Stimulated activated naive CD8-positive, alpha-beta T cell treated with anti-CD3 and anti-CD28 coated beads, Interleukin-15, amount 100 ng/mL, for 72 hours (primary cell): ENCODE measurements at places on chromosomes 6 and 20.

DNA sequence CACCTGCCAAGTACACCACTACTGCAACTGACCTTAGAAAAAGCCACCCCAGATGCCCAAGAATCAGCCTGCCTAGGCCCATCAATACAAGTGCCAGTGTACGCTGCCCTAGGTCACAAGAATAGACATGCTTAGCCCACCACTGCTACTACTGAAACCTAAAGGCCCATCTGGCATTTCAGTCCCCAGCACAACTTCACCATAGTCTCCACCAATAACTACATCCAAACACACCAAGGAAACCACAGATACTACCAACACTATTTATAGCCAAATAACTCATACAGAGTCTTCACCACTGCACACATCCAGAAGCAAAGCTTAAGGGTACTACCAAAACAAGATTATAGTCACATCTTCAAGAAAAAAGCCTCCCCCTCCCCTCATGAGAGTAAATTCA is 28.2 kb downstream of the TREML4 start:
- no peak for DNase-seq

DNA sequence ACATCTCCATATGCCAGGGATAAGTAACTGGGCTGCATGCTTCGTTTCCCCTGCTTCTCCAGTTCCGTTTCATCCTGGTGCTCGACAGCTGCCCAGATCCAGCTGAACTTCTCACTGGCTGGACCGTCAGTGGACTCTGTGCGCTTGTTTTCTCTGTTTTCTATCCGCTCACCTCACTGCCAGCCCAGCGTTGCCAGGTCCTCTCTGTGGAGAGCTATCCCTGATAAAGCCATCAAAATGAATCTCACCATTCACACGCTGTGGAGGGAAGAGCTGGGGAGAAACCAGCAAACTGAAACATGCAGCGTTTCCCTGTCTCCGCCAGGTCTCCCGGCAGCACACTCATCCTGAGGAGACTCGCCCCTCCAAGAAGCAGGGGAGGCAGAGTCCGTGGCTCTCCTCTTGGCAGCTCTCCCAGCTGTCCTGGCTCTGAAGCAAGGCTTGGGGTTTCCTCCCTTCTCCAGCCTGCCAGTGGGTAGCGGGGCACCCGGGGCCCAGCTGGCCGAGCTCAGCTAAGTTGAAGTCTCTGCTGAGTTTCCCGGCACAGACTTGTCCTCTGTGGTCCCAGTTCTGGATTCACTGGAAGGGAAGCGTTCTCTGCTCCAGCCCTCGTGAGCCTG is 160.9 kb downstream of the DTNBP1 start:
- no peak for DNase-seq

- no peak for DNase-seq
Observed at GRCh38 chr6:111677249-111677990, 71.7 kb upstream of the TRAF3IP2 start.

DNA sequence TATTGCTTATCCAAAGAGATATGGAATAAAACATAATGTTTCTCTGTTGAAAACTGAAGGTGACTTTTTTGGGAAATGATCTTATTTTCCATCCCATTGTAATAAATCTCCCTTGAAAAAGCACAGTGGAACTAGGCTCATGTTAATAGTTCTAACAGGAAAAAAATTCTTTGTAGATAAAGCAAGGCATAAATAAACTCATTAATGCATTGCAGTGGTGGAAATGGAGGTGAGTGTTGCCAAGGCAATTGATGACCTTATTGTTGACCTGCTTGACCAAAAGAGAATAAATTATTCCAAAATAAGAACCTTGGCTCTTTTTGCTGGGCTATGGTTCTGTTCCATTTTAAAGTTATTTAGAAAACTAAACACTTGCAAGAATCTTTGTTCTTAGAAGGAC is 55.2 kb downstream of the TRMT11 start:
- DNase-seq: no peak

DNA sequence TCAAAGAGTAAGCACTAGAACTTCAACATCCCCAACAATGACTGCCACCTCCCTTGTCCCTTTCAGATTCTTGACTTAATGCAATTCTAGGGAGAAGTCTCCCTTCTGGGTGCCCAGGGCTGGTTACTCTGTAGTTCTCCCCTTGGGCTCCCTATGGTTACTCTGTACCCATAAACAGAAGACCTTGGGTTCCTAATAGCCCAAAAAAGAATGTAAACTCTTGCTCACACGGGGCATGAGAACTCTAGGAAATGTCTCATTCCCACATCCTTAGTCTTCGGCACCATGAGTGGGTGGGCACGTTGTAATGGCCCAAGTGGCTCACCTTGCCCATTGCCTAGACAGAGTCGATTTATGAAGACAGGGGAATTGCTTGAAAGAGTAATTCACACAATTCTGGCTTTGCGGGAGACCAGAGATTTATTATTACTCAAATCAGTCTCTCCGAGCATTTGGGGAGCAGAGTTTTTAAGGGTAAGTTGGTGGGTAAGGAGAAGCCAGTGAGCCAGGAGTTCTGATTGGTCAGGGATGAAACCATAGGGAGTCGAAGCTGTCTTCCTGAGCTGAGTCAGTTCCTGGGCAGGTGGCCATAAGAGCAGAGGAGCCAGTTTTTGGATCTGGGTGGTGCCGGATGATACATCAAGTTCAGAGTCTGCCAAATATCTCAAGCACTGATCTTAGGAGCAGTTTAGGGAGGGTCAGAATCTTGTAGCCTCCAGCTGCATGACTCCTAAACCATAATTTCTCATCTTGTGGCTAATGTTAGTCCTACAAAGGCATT is 61.2 kb upstream of the SIRPG start:
- no peak for DNase-seq

- no peak for DNase-seq
Observed at GRCh38 chr6:88683734-88684133, 279.7 kb downstream of the RNGTT start.

GRCh38 chr6:11820821-11821220 is 42.2 kb upstream of the ADTRP start:
- no peak for DNase-seq

GRCh38 chr6:65505736-65506135 is 201.3 kb downstream of the EYS start:
- no peak for DNase-seq

DNA sequence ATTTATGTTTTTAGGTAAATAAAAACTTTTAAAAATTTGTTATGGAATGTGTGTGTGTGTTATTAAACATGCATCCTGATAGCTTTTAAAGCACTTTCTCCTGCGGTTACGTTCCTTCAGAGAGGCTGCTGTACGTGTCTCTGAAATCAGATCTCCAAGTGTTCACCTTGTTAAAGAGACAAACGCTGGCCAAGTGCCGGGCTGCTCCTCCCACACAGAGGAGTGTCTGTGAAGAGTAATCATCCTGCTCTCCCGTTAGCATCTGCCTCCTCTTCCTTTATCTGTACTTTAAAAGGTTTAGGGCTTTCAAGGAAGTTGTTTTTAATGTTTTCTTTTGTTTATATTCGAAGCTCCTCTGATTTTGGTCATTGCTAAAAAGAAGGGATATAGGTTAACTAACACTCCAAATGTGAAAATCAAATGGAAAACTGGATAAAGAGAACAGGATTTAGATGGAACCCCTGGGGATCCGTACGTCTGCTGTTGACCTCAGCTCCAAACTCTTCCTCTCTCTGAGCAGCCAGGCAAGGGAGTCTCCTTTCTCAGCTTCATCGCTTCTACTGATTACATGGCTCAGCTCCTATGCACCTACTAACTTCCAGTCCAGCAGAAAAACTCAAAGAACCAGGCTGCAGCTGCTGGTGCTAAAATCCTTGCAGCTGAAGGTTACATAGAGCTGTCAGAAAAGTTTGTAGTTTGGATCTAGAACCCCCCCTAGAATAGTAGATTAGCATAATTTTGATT is 20.0 kb downstream of the IRF4 start:
- DNase-seq: no peak

DNA sequence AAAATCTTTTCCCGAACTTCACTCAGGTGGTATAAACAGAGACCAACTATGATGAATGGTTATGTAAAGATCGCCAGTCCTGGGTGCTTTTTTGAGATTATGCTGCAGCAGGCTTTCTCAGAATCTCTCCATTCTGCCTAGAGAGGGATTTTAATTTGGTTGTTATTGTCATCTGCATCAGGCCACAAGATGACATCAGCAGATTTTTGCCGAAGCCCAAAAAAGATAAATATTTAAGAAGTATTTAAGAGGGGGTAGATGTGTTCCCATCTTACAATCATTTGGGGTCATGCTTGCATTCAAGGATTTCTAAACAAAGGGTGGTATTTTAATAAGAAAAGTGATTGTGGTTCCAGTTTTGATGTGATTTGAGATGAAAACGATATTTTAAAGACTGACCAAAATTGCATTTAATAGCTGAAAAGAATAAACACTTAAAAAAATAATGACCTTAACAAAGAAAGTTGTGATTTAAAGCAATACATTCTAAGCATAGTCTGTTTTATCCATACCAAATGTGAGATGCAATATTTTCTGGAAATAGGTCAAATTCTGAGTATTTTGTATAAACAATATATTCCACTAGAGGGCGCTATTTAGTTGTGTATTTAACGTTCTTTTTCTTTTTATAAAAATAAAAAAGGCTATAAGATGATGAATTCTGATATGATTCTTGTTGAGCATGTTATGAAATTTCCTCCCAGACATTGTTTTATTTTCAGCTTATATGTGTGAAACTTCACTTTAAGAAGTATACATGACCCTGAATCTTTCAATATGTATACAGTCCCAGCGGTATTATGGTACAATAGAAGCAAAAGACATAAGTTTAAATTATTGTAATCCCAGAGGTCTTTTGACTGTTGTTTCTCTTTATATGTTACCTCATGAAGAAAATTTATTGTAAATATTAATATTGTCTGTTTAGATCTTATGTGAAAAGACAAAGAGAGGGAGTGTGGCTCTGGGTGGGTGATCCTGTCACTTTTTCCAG is 51.0 kb upstream of the ZFP64 start:
- DNase-seq: no peak

GRCh38 chr6:147538821-147539220 is 30.3 kb downstream of the SAMD5 start:
- DNase-seq: no peak

- no peak for DNase-seq
Observed at GRCh38 chr6:118787724-118788423, 106.1 kb upstream of the ASF1A start.

- no peak for DNase-seq
Observed at GRCh38 chr6:149888093-149888492, 9.8 kb downstream of the RAET1E start.

- DNase-seq: no peak
Observed at GRCh38 chr20:23061262-23061661, 11.8 kb upstream of the THBD start.

- DNase-seq: no peak
Observed at GRCh38 chr6:74182992-74183391, 487.0 kb downstream of the CD109 start.

DNA sequence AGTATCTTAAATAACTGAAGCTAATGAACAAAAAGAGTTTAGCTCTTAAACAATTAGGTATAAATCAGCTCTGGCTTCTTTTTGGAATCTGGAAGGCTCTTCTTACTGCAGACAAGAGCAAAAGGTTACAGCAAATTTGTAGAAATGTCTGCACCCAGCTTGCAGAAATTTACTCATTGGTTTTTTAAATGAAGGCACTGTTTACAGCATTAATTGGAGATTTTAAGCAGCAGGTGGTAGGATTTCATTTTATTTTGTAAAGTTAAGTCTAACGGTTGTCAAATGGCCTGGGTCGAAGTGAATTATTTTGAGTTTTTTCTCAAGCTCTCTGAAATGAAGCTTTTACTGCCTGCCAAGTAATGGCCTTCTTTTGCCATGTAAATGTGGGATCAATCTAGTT is 102.1 kb downstream of the NRSN1 start:
- DNase-seq: no peak

- no peak for DNase-seq
Observed at GRCh38 chr20:29306390-29307072, 1950.9 kb upstream of the DEFB115 start.

- no peak for DNase-seq
Observed at GRCh38 chr6:1057490-1058135, 254.3 kb upstream of the FOXQ1 start.

DNA sequence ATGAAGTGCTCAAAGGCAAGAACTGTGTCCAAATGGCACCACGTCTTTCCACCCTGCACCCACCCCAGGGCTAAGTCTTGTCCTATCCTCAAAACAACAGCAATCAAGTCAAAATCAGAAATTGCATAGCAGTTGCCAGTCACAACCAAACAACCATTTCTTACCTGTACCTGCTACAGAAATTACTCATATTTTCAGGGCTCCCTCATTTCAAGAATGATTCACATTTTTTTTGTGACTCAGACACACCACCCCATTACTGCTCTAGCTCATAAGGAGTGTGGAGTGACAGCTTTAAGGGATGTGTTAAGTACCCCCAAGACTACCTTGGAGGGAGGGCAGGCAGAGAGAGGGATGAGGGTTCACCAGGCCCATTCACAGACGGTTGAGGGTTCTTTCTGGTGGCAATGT is 111.7 kb downstream of the TRERF1 start:
- DNase-seq: peak; percentile 67

GRCh38 chr6:46327779-46328178 is 157.0 kb upstream of the ENPP5 start:
- no peak for DNase-seq

GRCh38 chr6:75935473-75935793 is 137.0 kb downstream of the IMPG1 start:
- no peak for DNase-seq

DNA sequence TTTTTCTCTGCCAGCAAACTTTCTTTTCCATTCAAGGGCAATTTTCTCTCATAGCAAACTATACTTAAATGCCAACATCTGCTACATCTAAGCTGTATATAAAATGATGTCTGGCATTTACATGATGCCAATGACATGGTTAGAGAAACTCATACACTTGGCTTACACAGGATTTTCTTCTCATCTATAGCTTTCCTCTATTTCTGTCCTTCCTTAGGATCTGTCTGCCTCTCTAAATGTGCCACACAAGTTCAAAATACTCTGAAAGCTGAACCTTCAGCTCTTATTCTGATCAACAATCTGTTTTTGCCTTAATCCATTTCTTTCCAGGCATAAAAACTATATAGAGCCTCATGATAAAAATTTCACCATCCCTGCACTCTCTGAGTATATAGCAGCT is 290.9 kb upstream of the RNF217 start:
- no peak for DNase-seq

- no peak for DNase-seq
Observed at GRCh38 chr6:166286839-166287271, 21.3 kb downstream of the PRR18 start.

- no peak for DNase-seq
Observed at GRCh38 chr6:145863988-145864616, 49.5 kb upstream of the FBXO30 start.

GRCh38 chr6:73032586-73032985 is 192.7 kb downstream of the KHDC1L start:
- no peak for DNase-seq

GRCh38 chr6:168988280-168988679 is 265.4 kb downstream of the THBS2 start:
- DNase-seq: no peak

DNA sequence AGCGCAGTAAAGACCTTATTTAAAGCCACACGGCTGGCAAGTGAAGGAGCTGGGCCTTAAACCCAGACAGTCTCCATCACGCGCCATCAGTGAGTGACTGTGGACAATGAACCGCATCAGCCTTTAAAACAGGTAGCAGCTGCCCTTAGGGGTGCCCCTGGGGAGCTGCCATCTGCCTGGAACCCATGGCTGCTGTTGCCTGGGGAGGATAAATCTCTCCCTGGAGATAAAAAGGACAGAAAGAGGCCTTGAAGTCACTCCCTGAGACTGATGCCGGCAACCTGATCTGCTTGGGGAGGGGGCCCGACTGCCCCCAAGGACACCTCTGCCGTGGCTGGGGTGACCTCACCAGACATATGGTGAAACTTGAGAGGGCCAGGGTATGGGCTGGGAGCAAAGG is 73.5 kb downstream of the PREX1 start:
- DNase-seq: no peak

- no peak for DNase-seq
Observed at GRCh38 chr20:13294522-13294921, 73.4 kb downstream of the ISM1 start.
